Retina (tissue), 1 donor: ENCODE measurements at places on chromosomes 12 and 14.

GRCh38 chr12:78418919-78419318 lies 445.7 kb upstream of the SYT1 start:
- DNase-seq: no peak

DNA sequence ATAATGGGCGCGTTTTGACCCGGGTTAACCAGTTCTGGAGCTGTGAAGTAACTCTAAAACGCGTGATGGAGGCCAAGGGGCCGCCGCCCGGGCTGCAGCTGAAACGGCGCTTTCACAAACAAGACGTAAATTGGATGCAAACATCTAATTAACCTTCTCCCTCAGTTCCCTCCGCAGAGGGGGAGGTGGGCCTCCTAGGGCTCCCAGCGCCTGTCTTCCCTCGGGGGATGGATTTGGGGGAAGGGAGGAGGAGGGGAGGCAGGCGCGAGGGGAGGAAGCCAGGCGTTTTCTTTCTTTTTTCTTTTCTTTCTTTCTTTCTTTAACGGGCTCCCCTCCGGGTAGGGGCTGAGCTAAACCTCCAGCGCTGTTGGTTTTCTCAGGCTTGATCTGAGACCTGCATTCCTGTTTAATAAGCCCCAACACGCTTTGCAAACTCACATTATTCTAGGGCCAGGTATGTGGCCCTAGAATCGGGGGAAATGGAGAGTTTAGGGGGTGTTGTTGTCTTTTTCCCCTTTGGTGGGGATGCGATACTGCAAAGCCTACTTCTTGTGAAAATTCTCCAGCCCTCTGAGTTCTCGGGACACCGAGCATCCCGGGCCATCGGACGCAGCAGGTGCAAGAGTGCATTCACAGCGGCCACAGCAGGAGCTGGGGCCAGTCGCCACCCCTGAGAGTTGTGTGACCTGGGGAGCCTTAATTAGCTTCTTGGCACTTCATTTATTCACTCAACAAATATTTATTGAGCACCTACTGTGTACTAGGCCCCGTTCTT lies 43.6 kb upstream of the LHX5 start:
- DNase-seq: peak; percentile 34

- DNase-seq: no peak
These were observed 2.1 kb downstream of the MSI1 start for GRCh38 chr12:120366845-120367232.

DNA sequence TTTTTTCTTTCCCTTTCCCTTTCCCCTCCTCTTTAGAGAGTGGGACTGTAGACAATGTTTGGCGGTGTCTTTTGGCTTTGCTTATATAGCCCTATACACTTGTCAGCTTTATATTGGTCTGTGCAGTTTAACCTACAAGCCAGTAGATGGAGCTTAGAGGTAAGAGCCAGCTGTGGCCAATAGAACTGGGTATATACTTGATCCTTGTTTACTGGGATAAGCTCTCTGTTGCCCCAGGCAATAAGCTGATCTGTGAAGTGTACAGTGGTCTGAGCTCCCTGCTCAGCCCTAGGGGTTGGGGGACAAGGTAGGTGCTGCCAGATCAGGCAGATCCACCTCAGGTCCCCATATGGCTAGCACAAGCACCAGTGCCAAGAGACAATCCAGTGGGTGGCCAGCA lies 434.1 kb downstream of the NOVA1 start:
- DNase-seq: no peak

DNA sequence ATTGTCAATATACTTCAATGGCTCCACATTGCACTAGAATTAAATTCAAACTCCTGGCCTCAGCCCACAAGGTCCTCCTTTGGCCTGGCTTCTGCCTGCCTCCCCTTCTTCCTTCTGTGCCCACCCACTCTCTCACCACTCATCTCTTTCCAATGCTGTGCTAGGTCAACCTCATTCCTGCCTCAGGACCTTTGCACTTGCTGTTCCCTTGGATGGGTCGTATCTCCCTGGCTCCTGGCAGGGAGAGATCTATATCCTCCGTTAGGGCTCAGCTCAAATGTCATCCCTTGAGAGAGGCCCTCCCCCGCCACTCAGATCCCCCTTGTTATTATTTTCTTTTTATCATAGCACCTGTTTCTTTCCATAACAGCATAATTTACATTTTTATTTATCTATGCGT lies 79.9 kb upstream of the LHX5 start:
- no peak for DNase-seq

GRCh38 chr12:132379996-132380395 lies 50.6 kb upstream of the GALNT9 start:
- DNase-seq: no peak

DNA sequence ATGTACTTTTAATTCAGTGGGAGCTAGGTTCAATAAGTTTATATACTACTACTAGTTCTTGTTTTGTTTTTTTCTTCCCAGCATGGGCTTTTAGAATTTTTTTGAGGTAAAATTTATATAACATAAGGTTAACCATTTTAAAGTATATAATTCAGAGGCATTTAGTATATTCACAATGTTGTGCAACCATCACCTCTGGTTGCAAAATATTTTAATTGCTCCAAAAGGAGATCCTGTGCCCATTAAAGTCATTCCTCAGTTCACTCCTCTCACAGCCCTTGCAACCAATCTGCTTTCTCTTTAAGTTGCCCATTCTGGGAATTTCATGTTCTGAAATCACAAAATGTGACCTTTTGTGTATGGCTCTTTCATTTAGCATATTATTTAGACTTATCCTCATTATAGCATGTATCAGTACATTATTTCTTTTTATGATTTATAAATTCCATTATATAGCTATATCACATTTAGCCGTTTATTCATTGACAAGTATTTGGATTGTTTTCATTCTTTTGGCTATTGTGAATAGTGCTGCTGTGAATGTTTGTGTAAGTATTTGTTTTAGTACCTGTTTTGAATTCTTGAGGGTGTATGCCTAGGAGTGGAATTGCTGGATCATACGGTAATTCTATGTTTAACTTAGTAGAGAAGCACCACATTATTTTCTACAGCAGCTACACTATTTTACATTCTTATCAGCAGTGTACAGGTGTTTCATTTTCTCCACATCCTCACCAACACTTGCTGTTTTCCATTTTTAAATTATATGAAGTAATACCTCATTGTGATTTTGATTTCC lies 59.1 kb downstream of the ARHGAP5 start:
- no peak for DNase-seq

DNA sequence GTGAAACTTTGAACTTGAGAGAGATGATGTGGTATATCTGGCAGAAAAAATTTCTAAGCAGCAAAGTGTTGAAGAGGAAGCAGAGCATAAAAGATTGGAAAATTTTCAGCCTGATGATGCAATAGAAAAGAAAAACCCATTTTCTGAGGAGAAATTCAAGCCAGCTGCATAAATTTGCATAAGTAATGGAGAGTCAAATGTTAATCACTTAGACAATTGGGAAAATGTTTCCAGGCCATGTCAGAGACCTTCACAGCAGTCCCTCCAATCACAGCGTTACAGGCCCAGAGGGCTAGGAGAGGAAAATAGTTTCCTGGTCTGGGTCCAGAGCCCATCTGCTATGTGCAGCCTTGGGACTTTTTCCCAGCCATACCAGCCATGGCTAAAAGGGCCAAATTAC lies 469.0 kb upstream of the FOXG1 start:
- DNase-seq: no peak

DNA sequence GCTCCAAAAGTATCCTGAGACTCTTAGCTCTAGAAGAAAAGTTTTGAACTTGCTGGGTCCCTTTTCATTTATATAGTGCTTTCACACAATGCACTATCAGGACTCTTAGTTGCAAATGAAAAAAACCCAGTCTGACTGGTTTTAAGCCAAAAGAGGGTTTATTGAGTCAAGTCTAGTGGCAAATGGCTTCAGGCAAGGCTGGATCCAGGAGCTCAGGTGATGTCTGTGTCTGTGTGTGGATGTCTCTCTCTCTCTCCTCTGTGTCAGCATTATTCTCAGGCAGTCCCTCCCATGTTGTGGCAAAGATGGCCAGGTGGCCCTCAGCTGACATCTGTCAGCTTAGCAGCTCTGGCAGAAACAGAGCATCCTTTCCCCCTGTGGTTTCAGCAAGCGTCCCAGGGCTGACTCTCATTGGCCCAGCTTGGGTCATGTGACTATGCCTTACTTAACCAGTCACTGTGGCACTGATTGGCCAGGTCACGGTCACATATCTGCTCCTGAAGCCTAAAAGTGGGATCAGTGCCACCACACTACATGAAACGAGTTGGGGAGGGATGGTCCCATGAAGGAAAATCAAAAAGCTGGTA lies 6.2 kb downstream of the TMEM120B start:
- DNase-seq: no peak

DNA sequence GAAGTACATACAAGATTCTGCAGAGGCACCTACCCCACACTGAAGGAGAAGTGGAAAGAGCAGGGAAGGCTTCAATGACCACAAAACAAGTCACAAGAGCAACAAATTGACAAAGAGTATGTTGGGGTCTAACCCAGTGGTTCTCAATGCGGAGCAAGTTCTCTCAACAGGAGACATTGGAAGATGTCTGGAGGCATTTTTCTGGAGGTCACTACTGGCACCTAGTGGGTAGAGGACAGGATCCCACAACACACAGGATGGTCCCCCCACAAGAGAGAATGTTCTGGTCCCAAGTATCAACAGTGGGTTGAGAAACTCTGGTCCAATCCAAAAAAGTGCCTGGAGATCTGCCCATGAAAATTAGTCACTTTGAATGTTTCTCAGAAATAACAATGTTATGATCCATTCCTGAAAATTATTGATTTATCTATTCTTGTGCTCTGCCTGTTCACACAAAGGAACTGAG lies 3.4 kb downstream of the SSH1 start:
- DNase-seq: no peak

DNA sequence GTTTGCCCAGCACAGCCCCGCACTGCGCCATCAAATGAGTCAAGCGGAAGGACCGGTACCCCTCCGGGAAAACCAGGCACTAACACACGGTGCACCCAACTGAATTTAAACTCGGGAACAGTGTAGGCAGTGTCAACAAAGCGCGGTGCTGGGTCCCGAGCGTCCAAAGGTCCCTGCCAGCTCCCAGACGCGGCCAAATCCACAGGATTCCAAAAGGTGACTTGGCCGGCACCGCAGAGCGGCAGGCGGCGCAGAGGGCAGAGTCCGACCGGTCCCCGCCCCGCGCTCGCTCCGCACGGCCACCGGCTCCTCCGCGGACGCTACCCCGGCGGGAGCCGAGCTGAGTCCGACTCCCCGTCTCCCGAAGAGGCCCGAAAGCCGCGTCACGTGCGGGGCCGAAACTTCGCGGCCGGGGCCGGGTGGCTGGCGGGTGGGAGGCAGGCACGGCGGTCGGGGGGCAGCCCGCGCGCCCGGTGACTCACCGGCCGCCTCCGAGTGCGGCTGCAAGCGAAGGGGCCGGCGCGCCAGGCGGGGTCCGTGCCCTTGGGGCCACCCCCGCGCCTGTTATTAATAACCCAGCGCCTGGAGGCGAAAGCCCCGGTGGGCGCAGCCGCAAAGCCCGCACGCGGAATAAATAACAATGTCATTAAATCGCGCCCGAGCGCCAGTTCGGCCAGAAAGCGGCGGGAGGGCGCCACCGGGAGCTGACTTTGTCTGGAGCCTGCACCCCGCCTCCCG lies 863 bp downstream of the DENND5B start:
- peak; percentile 88 for DNase-seq

GRCh38 chr14:68234101-68234905 lies 414.7 kb downstream of the RAD51B start:
- DNase-seq: no peak

GRCh38 chr14:61183196-61183885 lies 97.8 kb downstream of the TMEM30B start:
- no peak for DNase-seq

DNA sequence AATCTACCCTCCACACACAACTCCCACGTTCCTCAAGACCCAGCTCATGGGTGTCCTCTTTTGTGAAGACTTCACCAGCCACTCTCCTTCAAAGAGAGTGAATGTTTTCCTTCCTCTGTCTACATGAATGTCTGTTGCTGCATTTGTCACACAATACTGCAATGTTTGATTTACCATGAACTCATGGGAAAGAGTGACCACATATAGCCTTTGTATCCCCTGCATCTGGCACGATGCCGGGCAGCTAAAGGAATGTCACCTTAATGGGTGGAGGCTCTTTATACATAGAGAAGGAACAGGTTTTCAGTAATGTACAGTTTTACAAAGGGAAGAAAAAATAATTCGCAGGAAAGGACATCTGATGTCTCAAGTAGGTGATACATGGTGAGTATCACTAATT lies 12.1 kb upstream of the BCDIN3D start:
- no peak for DNase-seq

DNA sequence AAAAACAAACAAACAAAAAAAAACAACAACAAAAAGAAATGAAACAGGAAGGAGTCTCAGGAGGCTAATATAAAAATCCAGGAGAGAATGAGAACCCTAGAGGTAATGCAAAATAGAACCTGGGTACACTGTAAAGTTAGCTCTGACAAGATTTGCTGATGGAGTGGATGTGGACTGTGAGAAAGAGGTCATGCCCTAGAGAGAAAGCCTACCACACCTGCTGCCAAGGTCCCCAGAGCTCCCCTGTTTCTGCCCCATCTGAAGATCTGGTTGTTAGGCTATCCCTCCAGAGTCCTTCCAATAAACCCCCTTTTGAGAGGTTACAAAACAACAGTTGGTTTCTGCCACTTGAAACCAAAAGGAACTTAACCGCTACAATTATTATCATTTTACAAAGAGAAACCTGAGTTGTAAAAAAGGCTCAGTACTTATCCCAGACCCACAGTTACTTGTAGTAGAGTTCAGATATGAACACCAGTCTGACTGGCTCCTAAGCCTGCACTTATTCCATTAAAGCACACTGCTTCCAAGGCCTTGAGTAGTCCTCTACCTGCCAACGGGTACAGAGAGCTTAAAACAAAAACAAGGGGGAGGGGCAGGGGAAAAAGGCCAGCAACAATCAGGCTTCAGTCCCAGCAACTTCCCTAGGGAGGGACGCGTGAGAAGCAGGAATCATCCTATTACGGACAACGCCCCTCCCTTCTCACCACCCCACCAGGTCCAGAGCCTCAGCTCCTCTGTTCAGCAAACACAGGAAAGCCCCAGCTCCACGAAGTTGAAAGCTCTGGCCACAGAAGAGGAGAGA lies 27.7 kb downstream of the PPP1R13B start:
- peak; percentile 48 for DNase-seq
